ENCODE measurements at places on chromosomes 1 and 21.

DNA sequence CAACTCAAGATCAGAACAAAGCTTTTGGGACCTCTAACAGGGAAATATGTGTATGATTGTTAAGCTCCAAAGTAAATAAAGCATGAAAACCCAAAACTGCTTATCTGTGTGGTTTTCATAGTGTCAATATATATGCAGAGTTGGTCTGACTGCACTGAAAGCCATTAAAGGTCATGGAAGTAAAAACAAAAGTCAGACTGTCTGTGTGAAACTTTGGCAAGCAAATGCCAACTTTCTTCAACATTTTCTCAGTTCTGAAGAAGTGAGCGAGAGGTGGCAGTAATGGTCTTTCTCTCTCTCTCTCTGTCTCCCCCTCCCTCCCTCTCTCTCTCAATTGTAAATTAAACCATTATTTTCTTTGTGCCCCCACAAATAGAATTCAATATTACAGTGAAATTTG is 100.1 kb upstream of the S1PR1 start:
- DNase-seq = no peak

- no peak for DNase-seq
Observed at GRCh38 chr1:187018291-187018690, 189.5 kb downstream of the PLA2G4A start.

DNA sequence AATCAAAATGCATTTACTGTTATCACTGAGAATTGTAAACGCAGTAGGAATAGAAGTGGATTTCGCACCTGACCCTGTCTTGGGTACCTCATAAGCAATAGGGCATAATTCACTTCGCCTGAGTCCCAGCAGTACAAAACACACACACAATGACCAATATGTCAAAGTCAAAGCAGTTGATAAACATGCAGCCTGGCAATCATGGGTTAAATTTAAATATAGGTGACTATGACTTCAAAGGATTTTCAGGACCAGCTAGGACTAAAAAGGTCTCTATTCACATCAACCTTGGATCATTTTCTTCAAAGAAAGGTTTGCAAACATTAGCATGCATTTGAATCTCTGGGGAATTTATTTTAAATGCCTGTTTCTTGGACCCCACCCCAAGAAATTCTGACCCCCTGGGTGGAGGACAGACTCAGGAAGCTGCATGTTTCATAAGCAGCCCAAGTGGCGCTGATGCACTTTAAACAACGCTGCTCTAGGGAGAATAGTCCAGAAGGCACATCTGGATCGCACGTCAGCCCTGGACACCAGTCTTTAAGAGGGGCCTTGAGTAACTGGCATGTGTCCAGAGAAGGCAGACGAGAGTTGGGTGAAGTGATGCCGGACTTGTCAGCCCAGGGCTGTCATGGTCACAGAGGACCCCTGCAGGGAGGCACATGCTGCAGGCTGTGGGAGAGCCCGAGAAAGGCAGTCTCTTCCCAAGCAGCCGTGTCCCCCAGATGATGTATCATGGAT is 55.7 kb upstream of the EFHD2 start:
- DNase-seq = no peak

DNA sequence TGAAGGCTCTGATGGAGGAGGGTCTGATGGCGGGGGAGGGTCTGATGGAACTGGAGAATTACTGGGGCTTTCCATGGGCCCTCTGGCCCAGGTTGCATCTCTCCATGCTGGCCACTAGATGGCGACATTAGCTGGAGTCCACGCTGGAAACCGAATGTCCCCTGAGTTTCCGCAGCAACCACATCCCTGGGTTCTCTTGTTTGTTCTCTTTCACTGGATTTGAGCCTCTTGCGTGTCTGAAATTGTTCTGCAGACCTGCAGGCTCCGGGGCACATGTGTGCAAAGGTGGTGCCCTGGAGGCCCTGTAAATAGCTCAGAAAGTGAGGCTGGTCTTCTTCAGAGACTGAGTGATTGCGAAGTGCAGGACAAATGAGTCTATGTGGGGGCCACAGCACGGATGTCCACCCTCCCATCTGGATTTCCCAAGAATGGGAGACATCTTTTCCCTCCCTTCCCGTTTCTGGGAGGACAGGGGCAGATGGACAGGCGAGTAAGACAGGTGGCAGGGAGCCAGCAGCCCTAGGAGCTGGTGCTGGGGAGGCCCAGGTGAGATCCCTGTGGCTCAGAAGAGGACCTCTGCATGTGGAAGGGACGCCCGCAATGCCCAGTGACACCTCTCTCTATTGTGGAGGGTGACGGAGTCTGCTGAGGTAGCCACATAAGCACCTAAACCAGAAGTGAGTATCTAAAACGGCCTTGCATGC is 73.2 kb upstream of the ABCG1 start:
- DNase-seq = peak; percentile 88

DNA sequence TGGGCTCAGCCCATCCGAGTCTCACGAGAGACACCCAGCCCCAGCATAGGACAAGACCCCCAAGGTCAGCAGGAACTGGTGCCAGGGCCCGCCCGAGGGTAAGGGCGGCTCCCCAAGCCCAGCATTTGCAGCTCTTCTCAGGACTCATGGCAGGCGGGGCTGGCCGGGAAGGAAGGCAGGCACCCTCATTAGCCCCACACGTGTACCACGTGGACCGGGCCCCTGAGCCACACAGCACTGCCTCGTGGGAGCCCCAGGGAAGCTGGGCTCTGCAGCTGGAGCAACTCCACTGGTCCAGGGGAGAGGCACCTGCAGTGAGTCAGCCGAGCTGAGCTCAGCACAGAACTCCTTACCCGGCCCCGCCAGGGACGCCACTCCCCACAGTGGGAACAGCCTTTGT is 97.7 kb upstream of the IFFO2 start:
- DNase-seq = no peak

- DNase-seq = no peak
Observed at GRCh38 chr1:1217621-1218523, 3.9 kb upstream of the TNFRSF4 start.

- DNase-seq = no peak
Observed at GRCh38 chr1:15446212-15446611, 8.0 kb downstream of the CTRC start.

GRCh38 chr1:209879539-209879938 is 51.8 kb downstream of the UTP25 start:
- DNase-seq = no peak
